ENCODE measurements at places on chromosomes 2 and 18.

GRCh38 chr2:46875226-46875899 lies 40.2 kb downstream of the MCFD2 start:
- no peak for DNase-seq

- no peak for DNase-seq
Measured at GRCh38 chr2:207939342-207940108, 85.8 kb downstream of the PLEKHM3 start.

DNA sequence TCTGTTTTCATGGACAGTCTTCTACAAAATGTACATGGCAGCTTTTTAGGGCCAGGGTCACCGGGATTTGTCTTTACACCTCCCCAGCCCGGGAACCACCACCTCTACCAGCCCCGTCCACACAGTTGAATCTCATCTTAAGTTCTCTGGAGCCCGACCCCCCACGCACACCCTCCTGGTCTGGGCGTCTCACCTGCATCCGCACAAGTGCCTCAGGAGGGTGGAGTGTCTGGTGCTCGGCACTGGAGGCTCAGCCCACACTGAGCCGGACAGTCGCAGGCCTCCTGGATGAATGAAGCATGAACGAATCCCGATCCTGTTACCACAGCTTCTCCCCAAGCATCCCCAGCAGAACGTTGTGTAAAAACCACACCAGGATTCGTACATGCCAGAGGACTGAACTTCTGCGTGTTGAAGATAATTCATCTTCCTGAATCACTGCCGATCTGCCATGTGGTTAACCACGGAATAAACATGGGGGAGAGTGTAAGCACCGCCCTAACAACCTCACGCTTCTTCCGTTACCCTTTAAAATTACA lies 162.0 kb downstream of the RTP5 start:
- DNase-seq = no peak

DNA sequence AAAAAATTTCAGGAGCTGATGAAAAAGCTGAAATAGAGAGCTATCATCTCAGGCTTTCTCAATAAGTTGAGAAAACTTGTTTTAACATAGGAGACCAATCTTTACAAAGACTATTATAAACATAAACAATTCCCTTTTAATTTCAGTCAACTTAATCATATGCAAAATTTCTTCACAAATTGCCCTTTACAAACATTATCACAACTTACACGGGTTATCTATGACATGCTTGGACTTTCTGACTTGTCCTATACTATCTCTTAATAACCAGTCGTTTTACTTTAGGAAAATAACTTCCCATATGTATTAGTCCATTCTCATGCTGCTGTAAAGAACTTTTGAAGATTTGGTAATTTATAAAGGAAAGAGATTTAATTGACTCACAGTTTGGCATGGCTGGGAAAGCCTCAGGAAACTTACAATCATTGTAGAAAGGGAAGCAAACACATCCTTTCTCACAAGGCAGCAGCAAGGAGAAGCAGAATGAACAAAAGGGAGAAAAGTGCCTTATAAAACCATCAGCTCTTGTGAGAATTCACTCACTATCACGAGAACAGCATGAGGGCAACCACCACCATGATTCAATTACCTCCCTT lies 1583.7 kb upstream of the CELF4 start:
- DNase-seq = no peak

GRCh38 chr2:108316461-108317258 lies 28.0 kb downstream of the SULT1C2 start:
- no peak for DNase-seq

DNA sequence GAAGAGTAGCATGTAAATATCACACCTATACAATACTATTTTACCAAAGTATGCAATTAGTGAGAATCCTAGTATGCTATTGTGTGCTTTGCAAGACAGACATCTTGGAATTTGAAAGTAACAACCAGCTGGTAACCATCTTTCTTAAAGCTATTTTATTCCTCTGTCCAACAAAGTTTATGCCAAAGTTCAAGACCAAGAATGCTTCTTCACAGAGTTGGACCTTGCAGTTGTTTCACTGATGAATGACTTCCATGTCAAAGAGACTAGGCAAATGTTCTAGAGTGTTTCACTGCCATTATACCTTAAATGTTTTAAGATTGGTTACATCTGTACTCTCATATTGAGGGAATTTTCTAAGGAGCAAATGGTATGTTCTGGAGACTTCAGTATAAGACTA lies 215.2 kb upstream of the CRIM1 start:
- no peak for DNase-seq

Data from NCI-H2029 treated with DMSO at 0.1 percent for 48 hours (cell line).